ENCODE measurements at places on chromosomes 7 and 10.
A peak's percentile ranks its signal among the peaks of the same experiment; 100 is the strongest.

- DNase-seq, result no peak
These were observed 45.5 kb downstream of the ABCC2 start for GRCh38 chr10:99827936-99828335.

DNA sequence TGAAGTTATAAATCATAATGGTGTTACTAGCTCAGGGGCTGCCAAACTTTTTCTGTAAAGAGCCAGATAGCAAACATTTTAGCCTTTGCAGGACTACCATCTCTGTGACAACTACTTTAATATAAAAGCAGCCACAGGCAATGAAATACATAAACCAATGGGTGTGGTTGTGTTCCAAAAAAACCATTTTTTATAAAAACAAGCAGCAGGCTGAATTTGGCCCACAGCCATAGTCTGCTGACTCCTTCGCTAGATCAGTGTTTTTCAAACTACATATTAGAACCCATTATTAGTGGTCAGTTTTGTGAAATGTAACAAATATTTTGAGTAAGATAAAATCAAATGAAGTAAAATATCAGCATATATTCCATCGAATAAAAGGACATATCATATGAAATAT is 13.6 kb downstream of the GNG11 start:
- DNase-seq, result no peak

GRCh38 chr7:149330914-149331567 is 69.0 kb downstream of the ZNF783 start:
- no peak for DNase-seq

- peak; percentile 44 for DNase-seq
These were observed 2.1 kb upstream of the ZMIZ1 start for GRCh38 chr10:79066411-79067240.

GRCh38 chr10:111811517-111811916 is 372.0 kb downstream of the GPAM start:
- no peak for DNase-seq

- DNase-seq, result no peak
These were observed 63.7 kb downstream of the LARP4B start for GRCh38 chr10:867807-868206.

DNA sequence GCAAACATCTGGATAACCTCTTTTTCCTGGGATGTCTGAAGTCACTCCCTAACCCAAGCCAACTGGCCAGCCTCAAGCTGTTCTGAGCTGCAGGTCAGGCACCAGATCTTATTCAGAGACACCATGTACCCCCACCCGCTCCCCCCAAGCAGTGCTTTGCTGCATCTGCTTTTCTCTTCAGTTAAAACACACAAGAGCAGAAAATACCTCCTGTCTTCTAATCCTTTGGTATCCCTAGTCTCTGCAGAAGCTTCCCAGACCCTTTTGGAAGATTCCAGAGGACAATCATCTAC is 3.0 kb downstream of the ZNF488 start:
- no peak for DNase-seq

- DNase-seq, result no peak
These were observed 56.1 kb upstream of the NOBOX start for GRCh38 chr7:144459635-144460034.

- no peak for DNase-seq
These were observed 126.8 kb upstream of the FAM20C start for GRCh38 chr7:65554-65953.

GRCh38 chr7:130367088-130367755 is 13.1 kb upstream of the CPA1 start:
- DNase-seq, result no peak

DNA sequence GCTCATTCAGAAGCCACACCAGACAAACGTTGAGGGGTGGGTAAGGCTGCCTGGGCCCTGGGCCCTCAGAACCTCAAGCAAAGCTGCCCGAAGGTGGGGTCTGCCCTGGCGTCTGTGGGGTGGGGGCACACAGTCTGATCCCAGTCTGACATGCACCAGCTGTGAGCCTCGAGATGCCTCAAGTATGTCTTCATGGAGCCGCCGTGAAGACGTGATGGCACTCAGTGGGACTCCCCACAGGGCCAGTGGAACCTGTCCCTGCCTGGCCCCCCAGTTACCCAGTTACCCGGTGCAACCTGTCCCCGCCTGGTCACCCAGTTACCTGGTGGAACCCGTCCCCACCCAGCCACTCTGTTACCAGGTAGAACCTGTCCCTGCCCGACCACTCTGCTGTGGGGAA is 351.2 kb downstream of the PTPRN2 start:
- no peak for DNase-seq

DNA sequence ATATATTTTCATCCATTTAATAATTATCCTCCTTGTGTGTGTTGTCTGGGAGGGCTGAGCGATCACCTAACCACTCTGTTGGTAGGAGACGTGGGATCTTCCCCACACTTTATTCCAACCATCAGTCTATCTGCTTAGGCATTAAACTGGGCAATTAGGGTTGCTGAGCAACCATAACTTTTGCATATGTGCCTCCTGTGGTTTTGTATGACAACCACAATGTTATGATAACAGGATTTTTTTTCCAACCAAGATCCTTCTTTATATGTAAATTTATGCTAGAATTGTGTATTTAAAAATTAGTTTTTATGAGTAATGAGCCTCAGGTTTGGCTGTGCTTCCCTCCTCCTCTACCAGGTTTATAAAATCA is 495.0 kb upstream of the MGMT start:
- no peak for DNase-seq

DNA sequence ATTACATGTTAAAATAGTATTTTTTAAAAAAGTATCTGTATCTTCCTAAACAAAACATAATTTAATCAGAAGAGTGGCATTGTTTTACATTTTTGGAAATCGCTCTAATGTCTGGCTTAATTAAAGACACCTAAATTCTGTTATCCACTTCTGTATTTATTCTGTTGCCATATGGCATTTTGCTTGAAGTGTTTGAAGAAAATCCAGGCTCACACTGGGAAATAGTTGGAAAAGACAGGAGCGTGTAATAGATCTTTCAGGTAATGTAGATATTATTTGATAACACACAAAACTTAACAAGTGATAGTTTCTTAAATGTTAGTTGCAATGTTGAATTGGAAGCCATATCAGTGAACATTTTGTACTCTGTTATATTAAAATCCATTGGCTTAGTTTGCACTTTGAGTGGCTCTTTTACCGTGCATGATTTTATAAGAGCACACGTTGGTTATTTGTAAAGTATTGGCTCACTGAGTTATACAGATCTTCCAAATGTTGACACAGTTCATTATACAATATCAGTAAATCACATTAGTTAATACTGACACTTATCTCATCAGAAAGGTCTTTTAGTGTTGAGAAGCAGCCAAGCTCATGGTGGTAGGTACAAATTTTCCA is 128.4 kb upstream of the NPVF start:
- DNase-seq, result no peak

DNA sequence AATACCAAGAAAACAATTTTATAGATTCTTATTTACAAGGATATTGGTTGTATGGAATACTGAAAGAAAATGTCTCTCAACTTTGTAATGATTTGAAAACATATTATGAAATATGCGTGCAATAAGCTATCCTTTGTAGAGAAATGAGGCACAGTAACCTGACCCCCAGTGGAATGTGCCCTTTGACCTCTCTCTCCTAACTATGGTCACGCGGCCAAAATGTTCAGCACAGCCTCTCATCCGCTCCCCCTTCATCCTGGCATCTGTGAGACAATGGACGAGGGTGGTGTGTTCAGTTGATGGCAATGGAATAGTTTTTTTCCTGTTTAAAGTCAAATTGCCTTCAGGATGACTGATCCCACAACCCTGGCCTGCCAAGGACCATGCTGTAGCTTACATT is 13.3 kb downstream of the BEND7 start:
- no peak for DNase-seq

GRCh38 chr10:92124616-92125143 is 166.2 kb downstream of the CPEB3 start:
- DNase-seq, result no peak

DNA sequence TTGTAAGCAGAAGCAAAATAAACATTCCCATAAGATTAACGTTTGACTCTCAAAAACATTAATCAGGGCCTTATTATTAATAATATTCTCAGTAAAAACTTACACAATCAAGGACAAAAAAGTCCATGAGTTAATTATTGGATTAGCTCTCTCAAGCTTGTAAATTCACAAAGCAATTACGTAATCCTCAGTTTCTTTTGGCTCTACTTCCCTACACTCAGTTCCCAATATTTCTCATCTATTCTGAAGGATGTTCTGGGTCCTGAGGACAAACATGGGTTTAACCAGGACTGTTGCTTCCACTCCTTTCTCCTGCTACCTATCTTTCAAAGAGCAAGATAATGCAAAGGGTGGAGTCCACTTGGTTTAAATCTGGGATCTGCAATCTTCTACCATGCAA is 15.1 kb downstream of the FBXL13 start:
- DNase-seq, result no peak

DNA sequence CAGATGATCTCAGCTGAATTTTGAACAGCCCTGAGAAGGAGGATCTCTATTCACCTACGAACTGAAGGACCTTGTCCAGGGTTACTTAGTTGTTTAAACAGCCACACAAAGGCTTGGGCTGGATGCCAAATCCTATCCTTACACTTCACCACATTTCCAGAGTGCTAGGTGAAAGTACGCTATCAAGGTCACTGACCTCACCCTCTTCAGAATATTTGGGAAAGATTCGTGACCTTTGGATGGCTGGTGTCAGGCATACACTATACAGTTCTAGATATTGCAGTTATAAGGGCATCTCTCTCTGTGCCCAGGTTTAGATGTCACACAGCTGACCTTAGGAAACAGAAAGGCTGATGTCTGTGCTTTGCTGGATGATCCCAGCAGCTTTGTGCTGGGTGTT is 61.2 kb upstream of the ABLIM1 start:
- no peak for DNase-seq

DNA sequence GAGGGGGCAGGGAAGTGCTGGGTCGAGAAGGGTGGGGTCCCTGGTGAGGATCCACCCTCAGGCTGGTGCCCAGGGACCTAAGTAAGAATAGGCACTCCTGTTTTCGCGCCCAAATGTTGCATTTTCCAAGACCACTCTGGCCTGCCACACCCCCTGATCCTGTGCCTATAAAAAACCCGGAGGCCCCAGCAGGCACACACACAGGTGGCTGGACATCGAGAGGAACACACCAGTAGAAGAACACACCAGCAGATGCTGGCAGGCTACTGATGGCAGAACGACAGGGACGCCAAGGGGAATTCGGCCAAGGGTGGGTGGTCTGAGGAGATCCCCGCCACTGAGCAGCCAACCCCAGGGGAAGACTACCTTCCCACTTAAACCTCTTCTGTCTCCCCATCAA is 633.9 kb upstream of the POT1 start:
- no peak for DNase-seq

DNA sequence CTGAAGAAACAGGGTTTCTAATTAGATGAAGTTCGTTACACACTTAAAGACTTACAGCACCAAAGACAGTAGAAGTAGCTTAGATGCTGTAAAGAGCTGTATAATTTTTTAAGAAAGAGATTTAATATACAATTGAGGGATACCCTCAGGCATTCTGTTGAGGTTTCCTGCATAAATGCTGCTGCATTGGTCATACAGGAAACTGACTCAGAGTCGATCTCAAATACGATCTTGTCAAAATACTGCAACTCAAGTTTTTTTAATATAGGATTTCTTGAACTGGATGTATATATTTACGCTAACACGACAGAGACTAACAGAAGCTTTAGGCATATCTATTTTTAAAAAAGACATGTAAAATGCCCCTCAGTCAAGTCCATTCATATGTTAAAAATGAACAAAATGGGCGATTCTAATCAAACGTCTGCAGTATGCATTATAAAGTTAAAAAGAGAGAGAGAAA is 2.4 kb upstream of the ARID5B start:
- no peak for DNase-seq

DNA sequence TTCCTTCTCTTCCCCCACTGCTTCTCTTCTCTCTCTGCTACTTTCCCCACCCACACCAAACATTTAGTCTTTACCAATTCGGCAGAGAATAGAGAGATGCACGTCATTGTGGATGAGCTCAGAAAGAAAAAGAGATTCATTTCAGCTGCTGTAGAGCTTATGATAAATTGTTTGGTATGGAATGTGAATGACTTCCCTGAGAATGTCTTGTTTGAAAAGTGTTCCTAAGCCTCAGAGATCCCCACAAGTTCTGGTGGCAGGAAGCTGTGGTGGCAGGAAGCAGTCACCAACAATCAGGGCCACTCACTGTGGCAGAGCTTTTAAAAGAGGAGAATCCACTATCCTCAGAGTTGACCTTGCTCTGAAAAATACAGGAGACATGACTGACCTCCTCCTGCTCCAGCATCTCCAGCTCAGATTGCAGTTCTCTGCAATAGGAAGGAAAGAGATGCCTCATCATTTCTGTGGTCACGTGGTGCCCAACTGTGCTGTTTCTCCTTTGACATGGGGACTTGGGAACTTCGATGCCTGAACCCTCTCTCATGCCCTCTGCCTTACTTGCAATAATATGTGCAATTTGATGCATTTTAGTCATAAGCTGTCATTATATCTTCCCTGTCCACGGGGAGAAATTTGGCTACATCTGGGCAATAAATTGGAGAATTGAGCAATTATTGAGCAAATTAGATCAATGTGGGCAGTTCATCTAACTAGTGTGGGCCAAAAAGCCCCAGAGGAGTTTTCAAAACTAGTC is 76.5 kb downstream of the BMPER start:
- no peak for DNase-seq

GRCh38 chr7:157248659-157249058 is 88.1 kb upstream of the DNAJB6 start:
- no peak for DNase-seq

DNA sequence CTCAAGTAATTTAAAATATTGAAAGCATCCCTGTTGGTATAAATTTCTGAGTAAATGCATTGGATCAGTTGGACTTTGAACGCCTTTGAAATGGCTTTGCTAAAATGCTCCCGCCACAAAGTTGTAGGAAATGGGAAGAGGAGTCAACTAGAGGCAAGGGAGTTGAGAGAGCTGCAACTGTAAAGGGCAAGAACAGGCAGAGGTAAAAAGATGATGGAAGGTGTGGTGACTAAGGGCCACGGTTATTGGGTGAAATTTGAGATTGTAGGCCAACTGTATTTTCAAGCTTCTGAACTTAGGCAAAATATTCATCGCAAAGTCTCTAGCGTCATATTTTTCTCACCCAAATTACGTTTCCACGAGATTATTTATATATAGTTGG is 595 bp upstream of the SUMF2 start:
- no peak for DNase-seq

DNA sequence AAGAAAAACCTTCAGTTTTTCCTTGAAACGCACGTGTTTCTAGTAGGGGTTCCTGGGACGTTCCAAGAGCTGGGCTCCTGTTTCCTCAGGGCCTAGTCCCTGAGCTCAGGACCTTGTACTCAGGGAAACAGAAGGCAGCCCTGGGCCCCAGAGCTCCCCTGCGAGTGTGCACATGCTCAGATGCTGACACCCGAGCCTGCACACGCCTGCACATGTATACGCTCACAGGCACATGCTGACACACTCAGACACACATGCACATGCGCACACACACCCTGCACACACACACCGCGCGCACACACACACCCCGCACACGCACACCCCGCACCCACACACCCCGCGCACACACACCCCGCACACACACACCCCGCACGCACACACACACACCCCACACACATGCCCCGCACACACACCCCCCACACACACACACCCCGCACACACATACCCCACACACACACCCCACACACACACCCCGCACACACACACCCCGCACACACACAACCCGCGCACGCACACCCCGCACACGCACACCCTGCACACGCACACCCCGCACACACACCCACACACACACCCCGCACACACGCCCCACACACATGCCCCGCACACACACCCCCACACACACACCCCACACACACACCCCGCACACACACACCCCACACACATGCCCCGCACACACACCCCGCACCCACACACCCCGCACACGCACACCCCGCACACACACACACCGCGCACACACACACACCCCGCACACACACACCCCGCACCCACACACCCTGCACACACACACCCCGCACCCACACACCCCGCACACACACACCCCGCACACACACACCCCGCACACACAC is 52.2 kb downstream of the CALML3 start:
- no peak for DNase-seq

Measured in frontal cortex (tissue), 4 donors.